Activated CD8-positive, alpha-beta T cell treated with anti-CD3 and anti-CD28 coated beads, Interleukin-2, amount 10 ng/mL, durations not matched to agents 7 days and 5 days (primary cell): ENCODE measurements at places on chromosomes 12 and 14.

DNA sequence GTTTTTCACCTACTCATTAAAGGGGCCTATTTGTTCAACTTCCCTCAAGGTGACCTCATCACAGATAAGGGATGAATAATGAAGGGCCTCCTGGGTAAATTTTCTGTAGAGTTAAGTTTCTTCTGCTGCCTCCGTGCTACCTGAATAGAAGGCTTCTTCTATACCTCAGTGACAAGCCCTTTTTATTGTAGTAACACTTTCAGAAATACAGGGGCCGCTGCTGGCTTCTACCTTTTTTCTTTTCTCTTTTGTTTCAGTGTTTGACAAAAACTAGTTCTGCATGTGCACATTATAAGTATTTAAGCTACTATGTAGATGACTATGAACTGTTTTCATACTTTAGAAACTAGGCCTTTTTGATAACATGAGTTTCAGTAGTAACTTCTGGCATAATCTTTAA is 207.0 kb downstream of the NAV3 start:
- DNase-seq: no peak

DNA sequence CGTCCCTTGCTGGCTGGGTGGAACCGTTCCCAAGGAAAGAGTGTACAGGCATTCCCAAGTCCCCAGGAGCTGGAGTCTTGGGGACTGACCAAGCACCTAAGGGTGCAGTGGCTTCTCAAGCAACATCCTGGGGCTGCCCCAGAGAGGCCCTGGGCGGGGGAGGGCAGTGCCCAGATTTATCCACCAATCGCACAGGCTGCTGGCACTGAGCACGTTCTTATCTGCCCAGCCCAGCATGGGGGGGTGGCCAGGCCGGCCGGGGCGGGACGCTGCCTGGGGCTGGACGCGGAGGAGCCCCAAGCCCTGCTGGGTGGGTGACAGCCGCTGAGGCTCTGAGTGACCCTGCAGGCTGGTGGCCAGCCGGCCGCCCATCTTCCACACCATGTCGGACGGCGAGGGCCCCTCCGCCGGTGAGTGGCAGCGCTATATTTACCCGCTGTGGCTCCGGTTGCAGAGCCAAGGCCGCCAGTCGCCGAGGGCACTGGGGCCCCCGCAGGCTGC is 53.4 kb downstream of the CYP46A1 start:
- no peak for DNase-seq

DNA sequence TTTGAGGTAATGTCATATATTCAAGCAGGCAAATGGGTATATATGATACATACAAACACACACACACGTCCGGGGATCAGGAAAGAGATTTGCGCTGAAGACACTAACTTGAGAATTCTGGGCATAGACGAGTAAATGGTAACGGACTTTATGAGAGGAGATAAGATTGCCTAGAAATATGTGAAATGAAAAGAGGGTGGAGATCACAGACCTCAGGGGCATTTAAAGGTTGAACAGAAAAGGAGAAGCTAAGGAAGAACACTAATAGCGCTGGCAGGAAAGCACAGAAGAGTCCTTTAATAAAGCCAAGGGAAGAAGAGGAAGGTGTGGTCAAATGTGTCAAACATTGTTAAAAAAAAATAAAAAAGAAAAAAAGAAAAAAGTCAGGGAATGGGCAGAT is 13.1 kb downstream of the CRY1 start:
- DNase-seq: no peak

DNA sequence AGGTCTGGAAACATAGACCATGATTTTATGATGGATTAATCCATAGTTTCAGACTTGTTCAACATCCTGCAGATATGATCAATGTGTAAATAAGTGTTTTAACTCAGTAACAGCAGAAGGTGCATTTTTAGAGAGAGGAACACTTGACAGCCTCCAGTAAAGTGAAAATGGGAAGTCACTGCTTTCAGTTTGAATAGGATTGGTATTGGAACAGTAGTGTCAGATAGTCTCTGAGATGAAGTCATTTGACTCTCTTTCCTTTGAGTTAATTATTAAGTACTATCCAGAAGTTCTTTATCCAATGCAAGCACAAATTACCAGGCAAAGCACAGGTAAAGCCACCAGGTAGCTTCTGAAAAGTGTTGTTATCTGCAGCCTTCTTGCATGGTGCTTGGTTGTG is 14.5 kb upstream of the NAV3 start:
- no peak for DNase-seq

DNA sequence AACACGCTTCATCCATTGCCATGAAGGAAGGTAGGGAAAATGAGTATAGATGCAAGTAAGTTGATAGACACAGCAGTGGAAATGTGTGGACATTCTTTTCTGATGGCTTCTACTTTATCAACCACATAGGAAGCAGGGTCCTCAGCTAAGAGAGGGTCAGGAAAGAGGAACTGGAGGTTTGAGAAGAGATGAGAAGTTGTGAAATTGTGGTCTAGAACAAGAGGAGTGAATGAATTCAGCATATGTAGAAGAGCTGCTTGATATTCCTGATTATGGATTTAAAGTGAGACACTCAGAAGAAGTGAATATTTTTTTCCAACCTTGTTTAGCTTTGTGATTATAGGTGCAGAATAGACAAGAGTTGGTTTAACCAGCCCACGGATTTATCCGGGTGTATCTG is 128.5 kb downstream of the SLC15A5 start:
- DNase-seq: no peak

DNA sequence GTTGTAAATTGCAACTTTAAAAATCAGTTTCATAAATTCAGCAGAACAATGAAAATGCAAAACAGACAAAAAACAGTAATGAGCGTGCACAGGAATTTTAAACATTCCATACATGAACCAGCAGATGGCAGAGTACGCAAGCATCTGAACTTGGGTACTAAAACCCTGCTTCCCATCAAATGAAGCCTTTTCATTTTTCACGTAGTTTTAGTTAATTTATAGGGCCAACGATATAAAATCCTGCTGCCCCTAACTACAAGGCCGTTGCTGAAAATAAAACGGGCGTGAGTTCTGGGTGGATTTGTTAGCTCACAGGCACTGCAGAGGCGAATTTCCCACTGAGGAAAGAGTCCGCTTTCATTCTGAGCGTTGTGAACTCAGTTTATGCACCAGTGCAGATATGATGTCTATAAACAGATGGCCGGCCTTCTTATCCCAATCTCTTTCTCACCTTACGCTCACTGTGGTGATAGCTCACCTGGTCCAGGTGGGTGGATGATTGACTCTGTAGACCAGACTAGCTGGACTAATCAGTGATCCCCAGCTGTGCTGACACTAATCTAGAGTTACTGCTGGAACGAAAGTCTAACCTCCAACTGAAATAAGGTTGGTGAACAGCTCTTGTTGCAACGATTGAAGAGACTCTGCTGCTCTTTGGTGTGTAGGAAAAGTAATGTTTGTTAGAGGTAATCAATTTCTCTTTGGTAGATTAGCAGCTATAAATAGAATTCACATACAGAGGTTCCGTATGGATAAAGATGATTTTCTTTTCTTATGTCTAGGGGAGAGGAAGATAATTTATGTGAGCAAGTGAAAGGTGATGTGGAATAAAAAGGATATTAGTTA is 89.2 kb downstream of the PDZRN4 start:
- no peak for DNase-seq
